Caki2 (cell line): ENCODE measurements at places on chromosomes 12 and 14.

- DNase-seq: no peak
Measured at GRCh38 chr12:28089338-28089737, 100.9 kb upstream of the CCDC91 start.

GRCh38 chr14:72554401-72554800, 339.5 kb downstream of the DPF3 start:
- no peak for DNase-seq

GRCh38 chr14:103280278-103280928, 53.6 kb upstream of the EIF5 start:
- no peak for DNase-seq

DNA sequence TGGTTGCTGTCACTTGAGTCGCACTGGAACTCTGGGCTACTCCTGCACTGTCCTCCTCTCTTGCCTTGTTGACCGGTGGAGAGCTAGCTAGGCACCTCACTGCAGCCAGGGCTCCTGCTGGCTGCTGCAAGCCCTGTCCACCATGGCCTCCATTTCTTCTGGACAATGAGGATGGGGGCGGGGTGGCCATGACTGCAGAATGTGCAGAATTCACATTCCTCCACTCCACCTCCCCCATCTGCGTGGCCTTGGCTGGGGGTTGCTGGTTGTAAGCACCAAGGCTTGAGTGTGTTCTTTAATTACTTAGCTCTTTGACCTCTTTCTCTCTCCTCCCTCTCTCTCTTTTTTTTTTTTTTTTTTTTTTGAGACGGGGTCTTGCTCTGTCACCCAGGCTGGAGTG, 248.5 kb downstream of the PCNX1 start:
- no peak for DNase-seq
